ENCODE measurements at places on chromosomes 5 and 9.

- DNase-seq: no peak
Observed at GRCh38 chr5:88664645-88665044, 218.3 kb downstream of the MEF2C start.

DNA sequence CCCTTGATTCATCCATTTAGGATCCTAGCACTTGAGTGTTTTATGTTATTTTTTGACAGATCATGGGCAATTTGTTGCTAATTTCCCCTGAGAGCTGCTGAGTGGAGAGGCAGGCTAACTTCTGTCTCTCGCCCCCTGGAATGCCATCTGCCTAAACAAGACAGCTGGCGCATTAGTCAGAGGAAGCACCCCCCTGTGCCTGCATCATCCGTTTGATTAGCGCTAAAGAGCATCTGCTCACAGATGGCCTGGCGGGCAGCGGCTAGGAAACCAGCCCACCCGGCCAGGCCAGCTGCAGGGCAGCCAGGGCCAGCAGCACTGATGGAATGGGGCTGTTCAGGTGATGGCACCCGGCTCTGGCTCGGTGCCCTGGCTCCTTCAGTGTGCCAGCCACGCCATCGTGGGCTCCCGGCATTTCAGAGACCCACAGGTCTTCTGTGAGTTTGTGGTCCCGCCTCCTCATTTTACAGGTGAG lies 22.9 kb upstream of the ASS1 start:
- DNase-seq: no peak

DNA sequence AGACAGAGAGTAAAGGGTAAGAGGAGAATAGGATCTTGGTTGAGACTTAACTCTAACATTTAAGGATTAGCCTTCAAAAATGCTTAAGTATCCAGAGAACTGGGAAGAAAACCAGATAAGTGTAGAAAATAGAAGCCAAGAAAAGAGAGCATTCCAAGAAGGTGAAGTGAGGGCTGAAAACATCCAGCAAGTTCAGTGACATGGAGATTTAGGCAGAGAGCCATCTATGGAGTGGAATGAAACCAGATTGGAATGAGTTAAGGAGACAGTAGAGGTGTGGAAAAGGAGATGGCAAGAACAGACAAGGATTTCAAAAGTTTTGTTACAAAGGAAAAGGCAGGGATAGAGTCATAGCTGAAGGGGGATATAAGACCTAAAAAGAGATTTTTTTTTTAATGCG lies 188.1 kb downstream of the TRPM3 start:
- no peak for DNase-seq

DNA sequence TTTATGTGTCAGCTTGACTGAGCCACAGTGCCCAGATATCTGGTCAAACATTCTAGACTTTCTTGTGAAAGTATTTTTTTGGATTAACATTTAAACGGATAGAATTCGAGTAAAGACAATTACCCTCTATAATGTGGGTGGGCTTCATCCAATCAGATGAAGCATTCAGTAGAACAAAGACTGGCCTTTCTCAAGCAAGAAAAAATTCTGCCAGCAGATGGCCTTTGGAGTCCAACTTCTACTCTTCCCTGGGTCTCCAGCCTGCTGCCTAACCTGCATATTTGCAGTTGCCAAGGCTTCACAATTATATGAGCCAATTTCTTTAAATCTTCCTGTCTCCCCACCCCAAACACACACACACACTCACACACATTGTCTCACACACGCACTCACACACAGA lies 86.4 kb downstream of the MED10 start:
- no peak for DNase-seq

- no peak for DNase-seq
Observed at GRCh38 chr5:137838976-137839375, 28.7 kb upstream of the MYOT start.

DNA sequence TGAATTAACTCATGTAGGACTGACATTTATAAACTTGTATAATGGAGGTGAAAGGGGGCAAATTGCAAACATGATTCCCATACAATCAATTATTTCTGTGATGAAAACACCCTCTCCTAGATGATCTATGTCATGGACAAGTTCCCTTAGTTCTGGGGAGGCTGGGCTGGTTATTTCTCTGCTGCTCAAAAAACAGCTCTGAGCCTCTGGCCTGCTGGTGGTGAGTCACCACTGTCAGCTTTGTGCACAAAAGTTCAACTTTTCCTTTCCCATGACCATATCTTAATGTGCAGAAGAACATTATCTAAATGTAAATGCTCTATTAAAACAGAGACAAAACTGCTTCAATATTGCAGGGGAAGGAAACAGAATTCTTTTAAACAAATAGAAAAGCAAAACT lies 85.0 kb downstream of the HMHB1 start:
- no peak for DNase-seq

GRCh38 chr5:171226096-171226754 lies 82.8 kb upstream of the TLX3 start:
- no peak for DNase-seq

GRCh38 chr9:123679330-123679987 lies 250.5 kb downstream of the DENND1A start:
- DNase-seq: no peak

DNA sequence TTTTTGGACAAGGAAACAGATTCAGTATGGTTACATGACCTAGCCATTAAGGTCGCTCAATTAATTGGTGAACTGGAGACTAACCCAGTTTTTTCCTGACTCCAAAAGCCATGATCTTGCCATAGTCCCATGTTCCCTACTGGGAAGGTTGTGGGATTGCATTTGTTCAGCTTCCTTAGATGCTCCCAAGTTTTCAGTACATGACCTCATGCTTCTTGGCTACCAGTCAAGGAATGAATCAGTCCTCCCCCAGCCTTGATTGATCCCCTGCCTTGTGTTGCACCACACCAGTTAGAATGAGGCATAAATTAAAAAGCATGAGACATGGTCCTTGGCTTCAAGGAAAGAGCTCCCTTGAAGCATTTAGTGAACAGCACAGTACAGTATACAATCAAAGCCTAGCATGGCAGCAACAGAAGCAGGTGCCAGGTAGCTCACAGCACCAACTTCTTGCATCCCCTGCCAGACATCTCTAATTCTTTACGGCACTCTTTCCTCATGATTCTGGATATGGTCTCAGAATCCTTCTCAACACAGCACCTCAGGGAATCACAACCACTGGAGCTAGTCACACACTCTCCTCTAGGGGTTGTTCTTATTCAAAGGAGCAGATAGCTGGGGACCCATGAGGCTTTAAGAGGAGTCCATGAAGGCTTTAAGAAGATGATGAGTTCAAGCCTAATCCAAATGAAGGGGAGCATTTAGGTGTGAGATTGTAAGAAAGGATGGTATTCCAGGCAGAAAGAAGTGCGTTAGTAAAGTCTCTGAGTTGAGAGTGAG lies 295.5 kb upstream of the CLINT1 start:
- no peak for DNase-seq

DNA sequence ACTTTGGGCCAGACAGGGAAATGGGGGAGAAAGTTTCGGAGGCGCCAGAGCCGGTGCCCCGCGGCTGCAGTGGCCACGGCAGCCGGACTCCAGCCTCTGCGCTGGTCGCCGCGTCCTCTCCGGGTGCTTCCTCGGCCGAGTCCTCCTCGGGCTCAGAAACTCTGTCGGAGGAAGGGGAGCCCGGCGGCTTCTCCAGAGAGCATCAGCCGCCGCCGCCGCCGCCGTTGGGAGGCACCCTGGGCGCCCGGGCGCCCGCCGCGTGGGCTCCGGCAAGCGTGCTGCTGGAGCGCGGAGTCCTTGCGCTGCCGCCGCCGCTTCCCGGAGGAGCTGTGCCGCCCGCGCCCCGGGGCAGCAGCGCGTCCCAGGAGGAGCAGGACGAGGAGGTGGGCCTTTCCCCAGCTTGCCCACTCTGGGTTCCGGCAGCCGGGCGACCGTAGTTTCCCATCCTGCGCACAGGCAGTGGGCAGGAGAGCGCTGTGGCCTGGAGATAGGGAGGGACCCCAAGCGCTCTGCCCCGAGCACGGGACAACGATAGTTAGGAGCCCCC lies 516 bp downstream of the MAST4 start:
- no peak for DNase-seq

Measured in activated CD4-positive, alpha-beta T cell treated with anti-CD3 and anti-CD28 coated beads, Interleukin-2, amount 50 U/mL, for 1 hour (primary cell).